Activated naive CD8-positive, alpha-beta T cell treated with anti-CD3 and anti-CD28 coated beads for 36 hours (primary cell): ENCODE measurements at places on chromosomes 2 and 18.
A peak's percentile ranks its signal among the peaks of the same experiment; 100 is the strongest.

DNA sequence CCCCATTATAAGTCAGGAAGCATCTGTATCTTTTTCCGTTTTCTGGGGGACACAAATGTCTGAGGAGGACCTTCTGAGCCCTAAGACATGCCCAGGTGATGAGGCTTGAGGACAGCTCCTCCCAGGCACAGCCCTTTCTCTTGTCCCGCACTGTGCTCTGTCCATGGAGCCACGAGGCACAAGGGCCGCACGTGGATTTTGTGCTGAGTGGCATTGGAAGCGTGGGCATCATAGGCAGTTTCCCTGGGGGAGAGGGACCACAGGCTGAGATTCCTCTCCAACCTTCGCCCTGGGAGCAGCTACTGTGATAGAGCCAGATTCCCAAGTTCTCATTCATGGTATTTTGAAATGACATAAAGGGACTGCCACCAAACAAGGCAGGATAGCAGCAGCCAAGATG lies 139.9 kb downstream of the SH3RF3 start:
- no peak for DNase-seq

- DNase-seq, result no peak
Measured at GRCh38 chr2:143237146-143237777, 108.0 kb downstream of the ARHGAP15 start.

DNA sequence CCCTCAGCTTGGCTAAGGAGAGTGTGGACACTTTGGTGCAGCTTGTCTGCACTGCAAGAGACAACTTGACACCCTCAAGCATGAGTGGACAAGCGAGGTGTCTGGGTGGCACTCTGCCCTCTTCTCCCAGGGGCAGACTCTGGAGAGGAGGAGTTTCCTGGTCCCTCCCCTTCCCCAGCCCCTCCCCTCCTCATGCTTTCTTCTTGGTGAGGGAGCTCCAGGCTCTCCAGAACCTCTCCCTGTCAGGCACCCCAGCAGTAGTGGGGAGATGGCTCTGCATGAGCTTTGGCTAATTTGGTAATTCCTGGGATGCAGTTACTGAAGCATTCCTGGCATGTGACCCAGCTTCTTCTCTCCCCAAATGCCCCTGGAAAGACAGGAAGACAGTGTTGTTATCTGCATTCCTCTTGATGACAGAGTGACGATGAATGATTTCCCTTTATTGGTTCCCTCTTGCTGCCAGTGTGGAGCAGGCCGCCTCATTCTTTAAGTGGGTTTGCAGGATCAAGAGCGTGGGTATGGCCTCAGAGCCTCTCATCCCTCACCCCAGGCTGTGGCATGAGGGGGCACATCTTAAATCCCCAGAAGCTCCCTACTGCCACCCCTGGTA lies 89.2 kb downstream of the STPG4 start:
- no peak for DNase-seq

DNA sequence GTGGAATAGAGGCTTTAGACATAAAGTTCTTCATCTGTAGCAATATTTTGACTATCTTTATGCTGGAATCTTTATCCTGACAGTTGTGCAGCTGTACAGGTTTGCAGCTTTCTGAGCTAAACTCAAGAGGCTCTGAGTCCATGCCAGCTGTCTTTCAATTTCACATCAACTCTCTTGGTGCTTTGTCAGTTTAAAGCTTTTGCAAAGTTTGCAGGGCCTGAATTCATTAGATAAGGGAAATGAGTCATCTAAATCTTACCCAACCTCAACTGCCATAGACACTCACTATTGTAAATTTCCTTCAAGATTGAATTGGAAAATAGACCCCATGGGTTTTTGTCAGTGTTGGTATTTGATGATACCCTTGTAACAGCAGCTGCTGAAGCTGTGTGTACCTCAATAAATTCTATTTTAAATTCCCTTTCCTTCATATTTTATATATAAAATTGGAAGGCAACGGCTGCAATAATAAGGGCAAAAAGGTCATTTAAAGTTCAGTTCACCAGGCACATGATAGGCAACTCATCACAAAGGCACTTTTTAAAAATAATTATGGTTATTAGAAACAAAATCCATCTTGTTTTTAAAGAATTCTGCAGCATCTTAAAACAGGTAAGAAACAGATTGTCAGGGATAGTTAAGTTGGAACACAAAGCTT lies 169.9 kb upstream of the SLC39A10 start:
- DNase-seq, result peak; percentile 2

- DNase-seq, result peak; percentile 87
Measured at GRCh38 chr2:197198890-197199289, 111.7 kb downstream of the ANKRD44 start.

DNA sequence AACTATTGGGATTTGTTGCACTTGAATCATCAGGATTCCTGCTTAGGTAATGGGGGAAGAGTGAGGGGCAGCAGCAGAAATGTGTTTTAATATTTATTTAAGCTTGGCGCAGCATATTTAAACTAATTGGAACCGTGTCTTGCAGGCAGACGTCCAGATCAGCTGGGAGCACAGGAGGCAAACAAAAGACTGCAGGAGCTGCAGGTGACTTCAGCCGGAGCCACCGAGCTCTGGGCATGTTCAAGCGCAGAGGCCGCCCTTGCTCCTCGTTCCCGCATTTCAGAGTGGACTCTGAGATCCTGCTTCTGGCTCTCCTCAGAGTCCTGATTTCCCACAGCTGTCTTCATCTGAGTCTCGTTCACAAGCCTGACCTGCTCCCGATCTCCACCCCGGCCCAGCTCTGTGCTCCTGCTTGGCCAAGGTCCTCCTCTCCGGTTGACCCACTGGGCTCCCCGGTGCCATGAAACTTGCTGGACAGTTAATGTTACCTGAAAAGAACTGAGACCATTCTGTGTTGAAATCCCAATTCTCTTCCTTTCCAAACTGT lies 475.5 kb downstream of the SOX11 start:
- no peak for DNase-seq

- DNase-seq, result peak; percentile 54
Measured at GRCh38 chr18:46073474-46074331, 1.6 kb upstream of the PSTPIP2 start.

DNA sequence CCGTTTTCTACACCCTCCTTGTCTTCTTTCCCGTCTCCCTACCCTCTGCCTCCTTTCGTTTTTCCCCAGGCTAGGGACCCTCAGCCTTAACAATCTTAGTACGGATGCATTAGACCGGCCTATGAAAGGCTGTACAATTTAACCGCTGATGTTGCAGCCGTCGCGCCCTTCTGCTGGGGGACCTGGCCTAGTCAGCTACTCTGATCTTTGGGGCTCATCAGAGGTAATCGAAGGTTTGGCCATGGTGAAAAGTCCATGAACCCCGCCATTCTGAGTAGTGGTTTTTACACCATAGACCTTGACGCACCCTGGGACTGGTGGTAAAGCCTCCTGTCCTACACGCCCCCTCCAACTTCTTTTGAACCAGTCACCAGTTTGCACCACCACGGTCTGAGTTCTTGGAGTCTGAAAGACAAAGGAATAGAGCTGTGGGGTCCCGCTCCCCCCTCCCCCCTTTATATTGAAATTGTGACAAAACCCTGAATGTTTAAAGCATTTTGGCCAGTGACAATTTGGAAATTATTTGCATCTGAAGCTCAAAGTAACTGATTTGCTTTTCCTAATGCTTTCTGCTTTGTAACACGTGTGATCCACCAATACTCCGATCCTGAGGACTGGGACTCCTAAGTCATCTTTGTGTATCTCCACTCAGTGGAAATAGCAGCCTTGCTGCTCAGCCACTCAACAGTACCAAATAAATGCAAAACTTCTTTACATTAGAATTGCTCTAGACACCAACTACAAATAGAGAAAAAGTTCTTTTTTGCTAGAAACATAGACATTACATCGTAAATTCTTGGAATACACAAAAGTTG lies 642 bp upstream of the SRSF7 start:
- no peak for DNase-seq

DNA sequence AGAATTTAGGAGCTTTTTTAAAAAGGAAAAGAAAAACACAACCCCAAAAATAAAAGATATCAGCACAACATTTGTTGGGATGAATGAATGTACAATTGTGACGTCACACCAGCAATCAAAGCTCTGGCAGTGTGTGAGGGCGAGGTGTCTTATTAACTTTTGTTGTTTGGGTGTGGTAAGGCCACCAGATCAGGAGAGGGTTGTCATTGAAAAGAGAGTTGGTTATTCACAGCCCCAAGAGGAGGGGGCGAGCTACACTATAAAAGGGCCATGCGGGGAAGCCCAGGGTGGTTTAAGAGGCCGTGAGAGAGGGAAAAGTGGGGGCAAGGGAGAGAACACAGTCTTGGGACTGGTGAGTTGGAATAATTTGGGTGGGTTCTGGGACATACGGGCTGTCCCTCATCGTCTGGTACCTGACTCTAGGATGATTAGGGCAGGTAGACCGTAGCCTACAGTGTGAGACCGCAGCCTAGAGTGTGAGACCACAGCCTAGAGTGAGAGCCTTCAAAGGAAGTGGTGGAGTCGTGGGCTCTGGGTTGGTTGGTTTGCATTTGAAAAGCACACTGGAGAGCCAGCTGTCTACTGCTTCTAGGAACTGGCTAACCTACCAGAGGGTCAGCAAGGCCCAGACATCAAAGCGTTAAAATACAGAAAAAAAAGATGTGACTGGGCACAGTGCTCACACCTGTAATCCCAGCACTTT lies 128.4 kb downstream of the INO80D start:
- no peak for DNase-seq

- no peak for DNase-seq
Measured at GRCh38 chr2:65539633-65540032, 107.2 kb upstream of the SPRED2 start.

DNA sequence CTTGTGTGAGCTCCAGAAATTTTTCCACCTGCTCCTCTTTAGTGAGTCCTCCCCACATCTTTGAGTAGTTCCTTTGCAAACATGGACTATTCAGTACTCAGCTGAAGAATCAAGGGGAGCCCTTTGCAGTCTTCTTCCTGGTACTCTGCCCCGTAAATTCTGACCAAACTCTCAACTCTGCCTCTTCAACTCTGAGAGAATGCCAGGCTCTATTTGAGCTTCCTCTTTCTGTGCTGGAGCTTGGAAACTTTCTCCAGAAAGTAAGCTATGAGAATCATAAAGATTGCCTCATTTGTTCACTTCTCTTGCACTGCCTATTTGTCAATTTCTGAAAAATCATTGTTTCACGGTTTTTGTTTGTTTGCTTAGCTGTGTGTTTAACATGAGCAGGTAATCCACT lies 7.4 kb upstream of the STAT4 start:
- DNase-seq, result no peak
